ENCODE measurements at places on chromosomes 3 and 15. TPM values are rescaled to one million over a fixed set of nuclear protein-coding genes. Genes with fewer than 3 reads are reported as not detected.

SPG21 gene
- polyA plus RNA-seq: 59.7 TPM

CATSPER2 gene
- polyA plus RNA-seq: 2.5 TPM

CYP19A1 gene
- polyA plus RNA-seq: 1.4 TPM

CPEB1 gene
- polyA plus RNA-seq: 5.4 TPM

IFT122 gene
- 20.8 TPM for polyA plus RNA-seq

CMTM8 gene
- polyA plus RNA-seq: 9.9 TPM

All from ovary (tissue), 10 donors.